ENCODE measurements at places on chromosomes 3 and 15.

DNA sequence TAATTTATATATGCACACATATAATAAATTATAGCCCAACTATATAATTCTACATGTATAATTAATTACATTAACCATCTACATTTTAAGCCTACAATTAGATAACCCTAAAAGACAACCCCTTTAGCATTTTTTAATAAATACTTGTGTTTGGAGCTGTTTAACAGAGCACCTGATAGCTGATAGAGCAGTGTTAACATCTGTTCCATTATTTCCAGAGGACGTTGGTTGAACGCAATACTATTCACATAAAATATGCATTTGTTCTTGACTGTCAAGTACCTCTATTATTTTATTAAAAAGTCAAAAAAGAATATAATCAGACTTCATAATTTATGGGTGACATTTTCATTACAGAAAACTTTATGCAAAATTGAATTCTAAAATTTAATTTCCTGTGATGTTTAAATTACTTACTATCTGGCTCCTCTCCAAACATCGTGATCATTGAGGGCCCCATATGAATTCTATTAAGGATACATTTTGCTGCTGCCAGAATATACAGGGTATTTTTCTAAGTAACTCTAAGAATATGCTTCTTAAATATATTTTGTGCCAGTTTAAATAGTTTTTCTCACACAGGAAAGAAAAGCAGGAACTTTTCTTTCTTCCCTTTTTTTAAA is 234.3 kb downstream of the SHOX2 start:
- DNase-seq: no peak

- DNase-seq: peak; percentile 82
Measured at GRCh38 chr3:153756816-153757215, 364.4 kb upstream of the ARHGEF26 start.

- no peak for DNase-seq
Measured at GRCh38 chr3:89699771-89700170, 592.4 kb downstream of the EPHA3 start.

DNA sequence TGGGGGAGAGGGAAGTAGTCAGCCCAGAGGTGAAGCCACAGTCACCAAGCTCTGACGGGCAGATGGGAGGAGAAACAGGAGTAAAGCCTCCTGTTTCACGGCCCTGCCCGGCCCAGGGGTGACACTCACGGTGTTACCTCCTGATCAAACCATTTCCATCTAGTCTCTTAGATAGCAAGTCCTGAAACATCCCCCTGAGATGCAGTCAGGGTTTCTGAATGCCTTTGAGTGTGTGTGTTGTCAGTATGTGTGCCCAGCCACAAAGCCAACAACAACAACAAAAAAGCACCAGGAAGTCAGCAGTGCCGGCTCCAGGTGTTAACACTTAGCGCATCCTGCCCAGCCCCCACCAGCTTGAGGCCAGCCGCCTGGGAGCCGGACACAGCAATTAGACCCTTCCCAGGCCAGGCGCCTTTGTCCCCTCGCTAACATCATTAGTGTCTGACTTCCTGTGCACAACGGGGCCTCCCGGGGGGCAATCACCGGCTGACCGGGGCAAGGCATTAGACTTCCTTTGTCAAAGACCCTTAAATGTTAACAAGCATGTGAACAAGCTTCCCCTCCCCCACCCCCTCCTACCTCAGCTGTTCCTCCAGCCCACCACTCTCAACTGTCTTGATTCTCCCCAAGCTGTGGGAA is 34.5 kb downstream of the IL17RD start:
- no peak for DNase-seq

DNA sequence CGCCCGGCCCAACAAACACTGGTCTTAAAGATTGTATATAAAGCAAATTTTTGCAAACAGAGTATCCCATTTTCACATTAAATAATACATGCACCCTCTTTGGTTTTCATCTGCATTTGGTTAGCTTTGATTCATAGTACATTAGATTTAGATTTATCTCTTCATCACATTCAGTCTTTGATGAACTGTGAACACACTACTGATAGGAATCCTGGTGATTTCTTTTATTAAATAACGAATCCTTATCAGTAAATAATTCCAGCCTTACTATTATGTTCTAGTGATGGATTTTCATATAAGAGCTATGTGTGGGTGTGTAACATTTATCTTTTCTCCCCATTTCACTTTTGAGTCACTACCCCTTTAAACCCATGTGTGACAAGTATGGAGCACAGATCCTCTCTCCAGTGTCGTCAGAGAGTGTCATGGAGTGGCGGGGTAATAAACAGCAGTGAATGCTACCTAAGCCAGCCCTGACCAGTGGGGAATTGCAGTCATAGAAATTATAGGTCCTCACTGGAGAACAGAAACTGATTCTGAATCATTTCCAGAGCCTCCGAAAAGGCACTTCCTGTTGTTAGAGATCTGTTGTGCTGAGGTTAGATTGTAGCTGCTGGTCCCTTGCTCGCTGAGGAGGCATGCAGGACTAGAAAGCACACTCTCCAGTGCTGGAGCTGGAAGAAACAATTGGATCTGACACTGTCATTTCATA is 22.0 kb downstream of the SLC7A14 start:
- no peak for DNase-seq

- no peak for DNase-seq
Measured at GRCh38 chr3:7309641-7310102, 448.8 kb downstream of the GRM7 start.

- no peak for DNase-seq
Measured at GRCh38 chr3:100756441-100756840, 47.1 kb downstream of the TFG start.

DNA sequence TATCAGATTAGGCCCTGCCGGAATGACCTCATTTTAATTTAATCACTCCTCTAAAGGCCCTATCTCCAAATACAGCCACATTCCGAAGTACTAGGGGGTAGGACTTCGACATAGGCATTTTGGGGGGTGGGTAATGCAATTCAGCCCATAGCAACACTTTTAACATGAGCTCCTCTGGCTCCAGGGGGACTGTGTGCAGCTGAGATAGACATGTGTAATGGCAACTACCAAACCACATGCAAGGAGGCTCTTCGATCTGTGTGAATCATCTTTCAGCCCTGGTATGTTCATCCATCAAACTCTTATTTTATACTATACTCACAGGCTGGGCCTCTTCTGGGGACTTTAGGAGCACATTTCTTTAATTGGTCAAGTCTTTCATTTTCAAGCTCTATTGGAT is 57.4 kb upstream of the PPARG start:
- DNase-seq: no peak

DNA sequence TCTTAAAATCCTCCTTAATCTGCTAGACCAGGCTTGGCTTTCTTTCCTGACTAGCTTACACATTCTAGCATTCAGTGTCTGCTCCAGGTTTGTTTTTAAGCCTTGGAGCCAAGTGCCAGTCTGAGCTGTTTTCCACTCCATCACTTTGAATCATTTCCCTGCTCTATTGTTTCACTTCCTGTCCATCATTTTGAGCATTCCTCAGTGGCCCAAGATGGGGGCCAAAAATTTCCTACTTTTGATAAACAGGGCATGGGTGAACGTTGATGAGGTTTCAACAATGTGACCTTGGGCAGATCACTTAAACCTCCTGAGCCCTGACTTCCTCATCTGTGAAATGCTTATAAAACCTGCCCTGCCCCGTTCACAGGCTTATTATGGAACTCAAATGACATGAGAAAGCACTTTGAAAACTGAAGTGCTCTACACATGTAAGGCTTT is 4.4 kb downstream of the CYP19A1 start:
- DNase-seq: no peak

- DNase-seq: peak; percentile 30
Measured at GRCh38 chr15:37109872-37110572, 9.7 kb upstream of the MEIS2 start.

DNA sequence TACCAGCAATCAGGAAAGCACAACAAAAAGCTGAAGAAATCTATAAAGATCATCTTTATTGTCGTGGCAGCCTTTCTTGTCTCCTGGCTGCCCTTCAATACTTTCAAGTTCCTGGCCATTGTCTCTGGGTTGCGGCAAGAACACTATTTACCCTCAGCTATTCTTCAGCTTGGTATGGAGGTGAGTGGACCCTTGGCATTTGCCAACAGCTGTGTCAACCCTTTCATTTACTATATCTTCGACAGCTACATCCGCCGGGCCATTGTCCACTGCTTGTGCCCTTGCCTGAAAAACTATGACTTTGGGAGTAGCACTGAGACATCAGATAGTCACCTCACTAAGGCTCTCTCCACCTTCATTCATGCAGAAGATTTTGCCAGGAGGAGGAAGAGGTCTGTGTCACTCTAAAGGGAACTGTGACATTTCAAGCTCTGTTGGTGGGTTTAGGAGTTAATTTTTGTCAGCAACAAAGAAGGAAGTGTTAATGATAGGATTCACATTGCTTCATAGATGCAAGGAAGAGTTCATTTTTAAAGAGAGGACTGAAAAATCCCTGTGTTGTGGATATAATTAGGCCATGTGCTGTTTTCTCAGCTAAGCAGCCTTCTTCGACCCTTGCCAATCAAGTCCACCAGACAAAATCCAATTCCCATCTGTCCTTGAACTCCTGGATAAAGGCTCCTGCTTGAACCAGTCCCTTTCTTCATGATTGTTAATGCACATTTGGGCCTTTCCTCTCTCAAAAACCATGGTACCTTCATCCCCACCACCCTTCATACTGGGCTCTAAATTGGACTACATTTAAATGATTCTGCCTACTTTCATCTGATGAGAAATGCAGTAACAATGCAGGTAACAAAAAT is 1.2 kb downstream of the GPR15 start:
- no peak for DNase-seq

- DNase-seq: no peak
Measured at GRCh38 chr15:51089699-51090453, 4.8 kb downstream of the TNFAIP8L3 start.

DNA sequence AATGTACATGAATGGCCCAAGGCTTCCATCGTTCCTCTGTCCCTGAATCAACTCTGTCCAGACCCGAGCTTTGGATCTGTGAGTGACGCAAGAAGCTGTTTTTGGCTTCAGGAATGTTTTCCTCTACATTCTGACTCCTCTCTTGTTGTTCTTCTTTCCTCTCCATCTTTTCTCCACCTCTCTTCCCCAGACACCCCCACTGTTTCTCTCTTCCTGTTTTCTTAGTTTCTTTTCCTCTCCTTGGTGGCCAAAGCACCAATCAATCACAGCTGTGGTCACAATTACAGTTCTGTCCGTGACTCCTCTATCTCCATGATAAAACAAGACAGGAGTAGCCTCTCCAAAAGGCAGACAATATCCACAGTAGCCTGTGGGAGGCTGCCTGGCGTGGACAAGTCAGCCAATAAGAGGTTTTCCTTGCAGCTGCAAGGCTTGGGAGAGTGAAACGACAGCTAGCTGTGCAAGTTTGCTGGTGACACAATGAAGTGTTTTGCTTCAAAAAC is 4.9 kb upstream of the TMEM212 start:
- no peak for DNase-seq

DNA sequence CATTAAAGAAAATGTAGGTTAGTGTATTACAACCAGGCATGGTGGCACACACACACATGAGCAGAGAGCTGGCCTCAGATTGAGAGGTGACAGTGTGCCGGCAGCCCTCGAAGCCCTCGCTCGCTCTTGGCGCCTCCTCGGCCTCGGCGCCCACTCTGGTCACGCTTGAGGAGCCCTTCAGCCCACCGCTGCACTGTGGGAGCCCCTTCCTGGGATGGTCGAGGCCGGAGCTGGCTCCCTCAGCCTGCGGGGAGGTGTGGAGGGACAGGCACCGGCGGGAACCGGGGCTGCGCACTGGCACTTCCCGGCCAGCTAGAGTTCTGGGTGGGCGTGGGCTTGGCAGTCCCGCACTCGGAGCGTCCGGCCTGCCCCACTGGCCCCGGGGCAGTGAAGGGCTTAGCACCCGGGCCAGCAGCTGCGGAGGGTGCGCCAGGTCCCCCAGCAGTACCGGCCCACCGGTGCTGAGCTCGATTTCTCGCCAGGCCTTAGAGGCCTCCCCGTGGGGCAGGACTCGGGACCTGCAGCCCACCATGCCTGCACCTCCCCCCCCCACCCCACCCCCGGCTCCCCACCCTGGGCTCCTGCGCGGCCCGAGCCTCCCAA is 80.4 kb upstream of the TMEM158 start:
- DNase-seq: no peak

DNA sequence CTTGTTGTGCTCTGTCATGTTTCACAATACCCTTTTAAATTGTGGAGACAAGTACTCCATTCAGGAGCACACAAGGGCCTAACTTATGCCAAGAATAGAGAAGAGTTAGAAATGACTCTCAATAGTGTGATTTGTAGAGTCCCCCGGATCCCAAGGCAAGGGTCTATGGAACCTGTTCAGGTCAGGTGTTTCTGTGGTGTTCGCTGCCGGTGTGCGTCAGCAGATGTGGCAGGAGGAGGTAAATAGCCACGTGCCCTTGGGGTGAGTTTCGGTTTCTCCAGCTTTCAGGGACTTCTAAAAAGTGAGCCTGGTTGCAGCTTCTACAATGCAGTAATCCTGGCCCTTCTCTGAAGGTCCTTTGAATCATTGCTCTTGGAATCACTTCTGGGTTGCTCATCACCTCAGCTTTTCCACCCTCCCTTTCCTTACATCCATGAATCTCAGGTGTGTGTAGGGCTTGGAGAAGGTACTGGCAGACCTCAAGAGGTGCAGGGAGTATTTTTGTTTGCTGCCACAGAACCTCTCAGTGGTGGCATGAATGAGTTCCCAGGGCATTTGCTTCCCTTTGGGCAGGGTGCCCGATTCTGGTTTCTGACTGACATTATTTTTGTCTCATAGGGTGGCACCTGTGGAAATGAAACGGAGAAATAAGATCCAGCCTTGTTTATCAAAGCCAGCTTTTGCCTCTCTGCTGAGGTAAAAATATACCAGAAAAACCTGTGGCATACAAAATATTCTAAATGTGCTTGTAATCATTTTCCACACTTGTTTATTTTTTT is 7.3 kb downstream of the ST3GAL6 start:
- DNase-seq: no peak

DNA sequence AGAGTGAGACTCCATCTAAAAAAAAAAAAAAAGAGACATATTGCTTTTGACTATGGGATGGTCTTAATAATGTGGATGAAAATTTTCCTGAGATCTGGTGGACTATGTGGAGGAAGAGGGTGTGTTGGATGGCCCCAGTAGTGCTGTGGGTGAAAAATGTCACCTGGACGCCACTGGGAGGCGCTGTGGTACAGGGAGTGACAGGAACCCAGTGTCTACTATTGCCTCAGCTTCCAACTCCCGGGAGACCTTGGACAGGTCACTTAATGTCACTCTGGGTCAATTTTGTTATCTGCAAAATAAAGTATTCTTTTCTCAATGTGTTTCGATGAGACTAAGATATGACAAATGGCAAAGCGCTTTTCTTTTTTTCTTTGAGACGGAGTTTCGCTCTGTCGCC is 27.7 kb upstream of the DCP1A start:
- peak; percentile 53 for DNase-seq

- peak; percentile 98 for DNase-seq
Measured at GRCh38 chr3:57060089-57060821, at the start of gene SPATA12. Gene SPATA12 (plus strand): TSS chr3:57060664. CDS start chr3:57073695, 13,031 bp downstream.

GRCh38 chr3:16828815-16829214 is 55.9 kb upstream of the PLCL2 start:
- peak; percentile 66 for DNase-seq

DNA sequence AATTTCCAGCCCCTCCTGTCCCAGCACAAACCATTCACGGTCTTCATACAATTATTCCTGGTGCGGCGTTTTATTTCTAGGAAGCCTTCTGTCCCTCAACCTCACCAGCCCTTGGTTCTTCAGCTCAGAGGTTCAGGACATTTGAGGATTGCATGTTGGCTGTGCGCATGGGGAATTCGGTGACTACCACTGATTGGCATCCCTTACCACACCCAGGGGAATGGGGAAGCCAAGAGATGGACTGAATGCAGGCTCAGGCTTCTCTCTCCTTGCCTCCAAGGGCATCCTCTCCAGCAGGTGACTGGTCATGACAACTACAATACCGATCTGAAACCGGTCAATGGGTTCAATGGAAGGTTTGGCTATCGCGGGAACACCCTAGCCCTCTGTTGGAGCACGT is 153.8 kb downstream of the MTHFS start:
- DNase-seq: no peak

GRCh38 chr3:179503640-179504039 is 52.4 kb upstream of the GNB4 start:
- peak; percentile 4 for DNase-seq
